ENCODE measurements at places on chromosomes 5 and 9. TPM values are rescaled to one million over a fixed set of nuclear protein-coding genes. Genes with fewer than 3 reads are reported as not detected.
A peak's percentile ranks its signal among the peaks of the same experiment; 100 is the strongest.

ATOX1 gene
- 97.7 TPM for total RNA-seq

WDR31 gene
- total RNA-seq: 2.9 TPM

C7 gene
- total RNA-seq: not detected

LCN15 gene
- not detected for total RNA-seq

TNC gene
- 0.90 TPM for total RNA-seq

GAPT gene
- total RNA-seq: 0.22 TPM

PTPRD gene
- 0.18 TPM for total RNA-seq

FBN2 gene
- total RNA-seq: not detected

DNA sequence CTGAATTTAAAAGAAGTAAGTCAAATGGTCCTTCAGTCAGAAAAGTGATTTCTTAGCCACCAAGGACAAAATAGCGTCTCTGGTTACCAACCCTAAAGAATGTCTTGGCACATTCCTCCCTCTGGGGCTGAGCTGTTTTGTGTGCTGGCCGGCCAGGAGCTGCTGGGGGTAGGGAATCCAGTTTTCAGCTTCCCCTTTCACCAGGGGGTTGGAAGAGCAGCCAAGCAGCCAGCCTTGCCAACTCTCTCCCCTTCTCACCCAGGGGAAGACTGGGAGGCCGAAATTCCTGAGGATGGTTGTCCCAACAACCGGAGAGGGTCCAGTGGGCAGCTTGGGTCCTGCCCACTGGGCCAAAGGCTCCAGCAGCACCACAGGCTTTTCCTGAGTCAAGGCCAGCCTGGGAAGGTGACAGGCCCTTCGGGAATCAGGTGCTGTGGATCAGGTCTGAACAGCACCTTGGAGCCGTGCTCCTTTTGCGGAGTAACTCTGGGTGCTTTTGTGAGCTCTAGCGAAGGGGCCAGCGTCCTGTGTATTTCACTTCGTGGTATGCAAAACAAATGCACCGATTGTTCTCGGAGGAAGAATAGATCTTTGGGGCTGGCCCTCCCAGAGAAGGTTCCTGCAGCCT, 4.2 kb downstream of the WWC1 start:
- no peak for DNase-seq

DNA sequence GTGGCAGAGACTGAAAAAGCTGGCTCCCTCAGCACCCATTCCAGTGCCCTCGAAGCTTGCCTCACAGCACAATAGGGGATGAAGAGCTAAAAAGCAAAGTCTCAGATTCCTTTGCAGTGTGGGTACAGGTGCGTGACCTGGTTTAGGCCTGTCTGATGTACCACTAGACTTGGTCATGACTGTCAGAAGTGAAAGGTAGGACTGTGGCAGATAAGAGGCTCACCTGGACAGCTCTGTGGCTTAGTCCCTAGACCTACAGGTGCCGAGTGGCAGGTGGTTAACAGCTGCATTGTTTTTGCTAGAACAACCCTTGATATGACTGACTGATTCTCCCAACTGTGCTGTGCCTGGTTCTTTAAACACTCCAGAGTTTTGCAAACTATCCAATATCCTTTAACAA, 14.7 kb upstream of the SFXN1 start:
- no peak for DNase-seq

GRCh38 chr5:150153957-150154617, 1.6 kb downstream of the PDGFRB start:
- no peak for DNase-seq

DNA sequence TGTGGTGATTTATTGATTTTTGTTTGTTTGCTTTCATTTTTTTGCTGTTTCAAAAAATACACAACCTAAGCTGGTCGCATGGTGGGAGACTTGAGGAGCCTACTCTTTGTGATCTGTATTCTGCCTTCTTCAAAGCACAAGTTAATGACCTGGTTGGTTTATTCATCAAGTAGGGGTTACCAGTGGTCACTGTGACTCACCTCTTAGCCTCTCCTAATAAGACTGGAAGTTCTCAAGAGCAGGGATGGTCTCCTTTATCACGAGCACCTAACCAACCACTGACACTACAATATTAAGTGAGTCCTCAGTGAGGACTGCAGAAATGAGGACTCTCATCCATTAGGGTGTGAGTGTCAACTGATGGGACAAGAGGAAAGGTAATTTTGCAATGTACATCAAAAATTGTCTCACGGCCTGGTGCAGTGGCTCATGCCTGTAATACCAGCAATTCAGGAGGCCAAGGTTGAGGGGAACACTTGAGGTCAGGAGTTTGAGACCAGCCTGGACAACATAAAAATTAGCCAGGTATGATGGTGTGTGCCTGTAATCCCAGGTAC, 13.6 kb upstream of the MTMR12 start:
- DNase-seq: no peak

DNA sequence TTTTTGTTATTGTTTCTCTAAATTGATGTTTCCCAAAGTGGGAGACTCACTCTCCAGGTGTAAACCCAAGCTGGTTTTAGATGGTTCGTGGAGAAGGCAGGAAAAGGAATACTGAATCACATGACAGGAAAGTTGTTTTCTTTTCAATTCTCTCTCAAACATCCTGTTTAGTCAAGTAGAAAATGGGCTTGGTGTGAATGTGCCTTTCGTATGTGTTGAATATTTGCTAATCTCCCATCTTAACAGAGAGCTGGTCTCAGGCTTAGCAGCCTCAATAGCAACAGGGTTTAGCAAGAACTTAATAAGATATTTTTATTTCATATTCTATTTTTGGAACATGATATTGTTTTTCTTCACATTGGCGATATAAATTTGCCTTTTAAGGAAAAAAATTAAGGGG, 119.7 kb downstream of the INSYN2B start:
- no peak for DNase-seq

DNA sequence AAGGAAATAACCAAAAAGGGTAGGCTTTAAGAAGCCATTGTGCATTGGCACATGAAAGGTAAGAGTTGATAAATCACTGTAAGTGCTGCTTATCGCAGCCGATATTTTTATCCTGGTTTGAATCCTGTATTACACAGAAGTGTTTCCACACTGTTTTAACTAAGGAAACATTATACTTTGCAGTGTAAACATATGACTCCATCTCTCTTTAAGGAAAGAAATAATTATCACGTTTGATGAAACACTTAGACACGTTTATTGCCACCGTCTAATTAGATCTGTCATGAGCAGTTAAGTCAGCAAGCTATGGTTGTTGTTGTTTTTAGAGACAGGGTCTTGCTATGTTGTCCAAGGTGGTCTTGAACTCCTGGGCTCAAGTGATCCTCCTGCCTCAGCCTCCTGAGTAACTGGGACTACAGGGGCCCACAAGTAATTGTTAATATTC, 85.7 kb upstream of the TNFAIP8 start:
- DNase-seq: no peak

GRCh38 chr5:53643445-53643844, 83.0 kb downstream of the NDUFS4 start:
- DNase-seq: no peak

DNA sequence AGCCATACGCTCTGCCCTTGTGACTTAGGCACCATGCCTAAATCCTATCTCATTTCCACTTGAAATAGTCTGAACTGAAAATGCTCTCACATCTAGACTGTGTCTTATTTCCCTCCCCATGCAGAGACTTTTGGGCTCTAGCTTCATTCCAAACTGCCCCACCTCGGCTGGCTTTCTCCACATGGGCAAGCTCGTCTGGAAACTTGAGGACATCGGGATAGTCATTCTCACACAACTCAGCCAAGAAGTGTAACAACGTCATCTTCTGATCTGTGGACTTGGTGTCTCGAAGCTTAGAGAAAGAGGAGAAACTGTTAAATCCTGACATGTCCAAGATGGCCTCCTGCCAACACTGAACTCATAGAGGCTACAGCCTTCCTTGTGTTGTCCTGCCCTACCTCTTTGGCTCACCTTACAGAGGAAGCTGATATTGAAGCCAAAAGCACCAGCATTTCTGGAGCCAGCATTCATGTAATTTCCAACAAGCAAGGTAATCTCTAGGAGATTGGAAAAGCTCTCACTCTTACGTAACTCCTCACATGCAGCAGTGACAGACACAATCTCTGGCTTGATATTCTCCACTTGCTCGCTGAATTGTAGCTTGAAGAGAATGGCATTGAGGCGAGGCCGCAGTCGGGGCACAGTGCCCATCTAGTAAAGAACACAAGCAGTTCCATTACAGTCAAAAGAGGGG, 39.6 kb downstream of the PCDHGC5 start:
- no peak for DNase-seq

GRCh38 chr5:158492841-158493242, 606.9 kb downstream of the EBF1 start:
- DNase-seq: no peak

DNA sequence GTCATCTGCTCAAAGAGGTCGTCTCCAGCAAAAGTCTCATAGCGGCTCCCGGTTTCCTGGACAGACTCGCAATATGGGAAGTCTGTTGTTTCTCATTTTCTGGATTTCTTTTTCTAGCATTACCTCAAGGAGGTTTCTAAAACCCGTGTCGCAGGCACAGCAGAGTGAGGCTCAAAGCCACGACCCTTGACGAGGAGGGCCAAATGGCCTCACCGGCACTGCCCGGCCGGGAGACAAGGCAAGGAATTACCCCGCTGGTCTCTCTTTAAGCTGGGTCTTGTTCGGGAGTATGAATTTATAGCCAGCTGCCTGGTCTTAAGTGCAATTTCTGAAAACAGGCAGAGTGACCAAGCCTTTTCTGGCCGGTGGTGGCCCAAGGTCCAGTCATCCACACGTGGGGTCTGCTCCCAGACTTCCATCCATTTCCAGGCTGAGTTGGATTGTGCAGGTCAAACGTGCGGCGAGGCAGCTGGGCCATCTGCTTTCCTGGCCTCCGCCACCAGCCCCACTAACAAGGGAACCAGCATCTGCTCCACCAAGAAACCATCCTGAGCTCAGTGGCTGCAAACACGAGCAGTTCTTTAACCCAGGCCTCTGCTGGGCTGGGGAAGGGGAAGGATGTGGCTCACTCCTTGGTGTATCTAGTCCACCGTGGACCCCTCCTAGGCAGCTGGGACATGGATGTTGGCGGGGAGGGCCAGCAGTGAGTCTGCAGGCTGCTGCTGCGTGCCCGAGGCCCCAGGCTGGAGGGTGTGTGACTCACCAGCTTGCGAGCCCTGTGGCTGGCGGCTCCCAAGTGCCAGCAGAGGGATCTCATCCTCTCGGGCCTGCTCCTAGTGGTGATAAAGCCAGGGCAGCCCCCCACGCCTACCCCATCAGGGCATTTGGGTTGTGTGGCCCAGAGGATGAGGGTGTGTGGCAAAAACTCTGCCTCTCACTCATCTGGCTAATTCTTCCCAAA, 55.6 kb upstream of the COL5A1 start:
- no peak for DNase-seq

- DNase-seq: no peak
These were observed 365.1 kb downstream of the ENC1 start for GRCh38 chr5:74275171-74275992.

DNA sequence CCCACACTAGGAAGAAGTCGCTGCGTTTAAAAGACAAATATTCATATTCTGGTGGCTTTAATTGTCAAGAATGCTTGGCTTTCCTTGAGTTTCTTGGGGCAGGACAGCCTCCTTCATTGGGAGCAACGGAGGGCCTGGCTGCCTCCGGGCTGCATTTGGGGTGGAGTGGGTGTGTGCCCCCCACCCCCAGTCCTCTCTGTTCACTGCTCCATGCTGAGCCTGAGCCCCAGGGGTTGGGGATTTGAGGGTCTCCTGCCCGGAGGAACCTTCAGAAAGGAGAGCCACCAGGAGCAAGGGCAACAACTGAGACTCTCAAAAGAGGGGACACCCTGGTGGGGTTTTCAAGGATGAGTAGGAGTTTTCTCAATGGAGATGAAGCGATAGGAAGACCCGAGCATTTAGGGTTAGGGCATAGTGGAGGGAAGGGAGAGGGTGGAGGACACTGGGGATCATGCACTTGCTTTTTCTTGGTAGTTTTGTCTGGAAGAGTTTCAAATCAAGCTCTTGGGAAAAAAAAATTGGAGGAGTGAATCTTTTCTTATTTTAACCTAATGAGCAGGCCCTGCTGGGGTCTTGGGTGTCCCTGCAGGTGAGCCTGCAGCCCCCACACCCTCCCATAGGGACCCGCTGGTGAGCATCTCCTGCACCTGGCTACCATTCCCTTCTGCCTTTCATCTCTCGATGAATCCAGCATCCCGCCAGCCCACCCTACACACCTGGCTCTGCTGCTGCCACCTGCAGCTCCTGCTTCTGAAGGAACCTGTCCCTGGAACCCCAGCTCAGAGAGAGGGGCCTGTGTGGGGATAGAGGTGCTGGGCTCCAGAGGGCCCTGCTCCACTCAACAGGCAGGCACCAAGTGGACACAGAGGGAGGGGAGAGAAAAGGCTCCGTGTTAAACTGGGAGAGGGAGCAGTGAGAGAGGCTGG, 4.1 kb downstream of the SLC6A19 start:
- DNase-seq: no peak

- no peak for DNase-seq
These were observed 1.6 kb downstream of the ZNF462 start for GRCh38 chr9:106864373-106865143.

DNA sequence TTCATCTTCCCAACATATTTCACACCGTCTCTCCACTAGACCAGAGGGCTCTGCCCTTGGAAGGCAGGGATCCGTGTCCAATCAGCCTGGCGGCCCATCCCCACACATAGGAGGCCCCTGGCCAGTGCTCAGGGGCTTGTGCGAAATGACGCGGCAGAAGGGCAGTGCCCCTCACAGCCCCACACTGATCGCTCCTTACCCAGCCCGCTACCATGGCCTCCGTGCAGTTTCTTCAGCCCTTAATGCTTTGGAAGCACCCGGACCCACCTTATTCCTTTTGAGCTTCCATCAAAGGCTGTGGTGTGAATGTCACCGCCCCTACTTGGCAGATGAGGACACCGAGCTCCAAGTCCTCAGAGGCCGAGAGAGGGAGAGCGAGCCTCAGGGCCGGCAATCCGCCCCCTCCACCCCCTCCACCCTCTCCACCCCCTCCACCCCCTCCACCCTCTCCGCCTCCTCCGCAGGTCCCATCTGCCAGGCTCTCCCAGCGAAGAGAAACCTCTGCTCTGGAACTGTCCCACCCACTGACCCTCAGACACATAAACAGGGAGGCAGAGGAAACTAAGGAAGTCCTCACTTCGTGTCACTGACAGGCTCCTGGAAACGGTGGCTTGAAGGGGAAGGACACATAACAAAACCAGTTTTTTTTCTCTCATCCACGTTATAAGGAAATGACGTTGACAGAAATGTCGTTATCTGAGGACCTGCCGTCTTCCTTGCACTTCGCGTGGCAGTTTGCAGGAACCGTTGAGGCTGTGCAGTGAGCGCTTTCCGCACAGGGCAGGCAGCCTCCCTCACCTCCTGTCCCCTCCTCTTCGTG, 13.9 kb downstream of the QSOX2 start:
- no peak for DNase-seq

DNA sequence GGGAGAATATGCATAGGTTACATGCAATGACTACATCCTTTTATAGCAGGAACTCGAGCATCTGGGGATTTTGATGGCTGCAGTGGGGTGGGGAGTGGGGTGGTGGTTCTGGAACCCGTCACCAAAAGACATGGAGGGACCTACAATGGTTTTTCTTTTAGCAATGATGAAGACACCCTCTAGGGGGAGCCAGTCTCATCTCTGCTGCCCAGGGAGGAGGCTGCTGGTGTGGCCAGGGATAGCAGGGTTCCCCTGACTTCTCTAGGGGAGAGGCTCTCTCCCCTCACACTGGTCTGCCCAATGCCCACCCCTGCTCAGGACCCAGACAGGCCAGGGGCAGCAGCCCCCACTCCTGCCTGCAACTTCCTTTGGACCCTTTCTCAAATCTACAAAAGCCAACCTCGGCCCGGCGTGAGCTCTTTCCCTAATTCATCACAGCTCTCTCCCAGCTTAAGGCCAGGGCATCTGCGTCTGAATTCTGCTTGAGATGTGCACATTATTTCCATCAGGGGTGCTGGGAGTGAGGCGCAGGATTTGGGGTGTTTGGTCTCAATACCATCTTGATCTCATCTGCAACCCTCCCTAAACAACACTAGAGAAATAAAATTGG, 73.6 kb upstream of the RETREG1 start:
- peak; percentile 16 for DNase-seq

- no peak for DNase-seq
These were observed 13.3 kb upstream of the SPATA24 start for GRCh38 chr5:139417214-139417613.

All from activated naive CD8-positive, alpha-beta T cell treated with anti-CD3 and anti-CD28 coated beads for 36 hours (primary cell).